ENCODE measurements at places on chromosomes 5 and 9.

- no peak for DNase-seq
Observed at GRCh38 chr5:73507062-73507461, 8.8 kb downstream of the BTF3 start.

DNA sequence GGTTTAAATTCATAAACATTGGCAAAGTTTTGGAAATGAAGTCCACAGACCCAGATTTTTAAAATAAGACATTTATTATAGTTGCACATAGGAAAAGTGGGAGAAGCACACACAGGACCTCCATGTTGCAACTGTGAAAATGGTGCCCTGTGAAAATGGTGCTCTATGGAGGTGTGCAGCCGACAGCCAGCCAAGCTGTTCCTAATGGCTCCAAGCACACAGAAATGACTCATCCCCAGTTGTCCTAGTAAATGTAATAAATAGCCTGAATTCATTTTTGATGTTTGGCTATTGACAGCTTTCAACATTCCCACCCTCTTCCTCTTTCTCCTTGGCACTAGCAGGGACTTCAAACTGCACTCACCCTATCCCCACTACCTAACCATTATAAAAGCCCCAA lies 590.9 kb downstream of the CAAP1 start:
- no peak for DNase-seq

GRCh38 chr5:132274050-132274792 lies 16.7 kb downstream of the PDLIM4 start:
- no peak for DNase-seq

- no peak for DNase-seq
Observed at GRCh38 chr5:39167141-39167971, 52.0 kb downstream of the FYB1 start.

DNA sequence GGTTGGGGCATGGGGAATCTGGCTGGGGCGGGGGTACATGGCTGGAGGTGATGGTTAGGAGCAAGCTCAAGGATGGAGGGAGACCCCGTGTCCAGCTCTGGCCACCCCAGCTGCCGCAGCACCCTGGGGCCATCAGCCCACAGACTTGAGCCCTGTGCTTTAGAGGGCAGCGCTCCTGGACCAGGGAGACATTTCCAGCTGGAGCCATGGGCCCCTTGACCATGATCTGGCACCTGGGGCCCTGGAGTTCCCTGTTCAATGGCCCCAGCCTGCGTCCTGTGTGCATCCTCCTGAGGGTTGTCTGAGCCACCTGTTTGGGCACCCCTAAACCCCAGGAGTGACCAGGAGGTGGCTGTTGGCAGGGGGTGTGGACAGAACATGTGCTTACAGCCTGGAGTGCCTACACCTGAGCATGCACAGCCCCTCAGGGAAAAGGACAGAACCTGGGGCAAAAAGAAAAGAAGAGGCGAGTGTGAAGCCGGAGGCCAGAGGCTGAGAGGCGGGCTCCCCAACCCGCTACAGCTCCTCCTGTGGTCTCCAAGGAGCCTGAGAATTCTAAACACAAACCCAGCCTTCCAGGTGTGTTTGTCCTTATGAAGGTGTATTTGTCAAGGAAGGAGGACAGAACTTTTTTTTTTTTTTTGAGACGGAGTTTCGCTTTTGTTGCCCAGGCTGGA lies 126.7 kb downstream of the C9orf50 start:
- no peak for DNase-seq

DNA sequence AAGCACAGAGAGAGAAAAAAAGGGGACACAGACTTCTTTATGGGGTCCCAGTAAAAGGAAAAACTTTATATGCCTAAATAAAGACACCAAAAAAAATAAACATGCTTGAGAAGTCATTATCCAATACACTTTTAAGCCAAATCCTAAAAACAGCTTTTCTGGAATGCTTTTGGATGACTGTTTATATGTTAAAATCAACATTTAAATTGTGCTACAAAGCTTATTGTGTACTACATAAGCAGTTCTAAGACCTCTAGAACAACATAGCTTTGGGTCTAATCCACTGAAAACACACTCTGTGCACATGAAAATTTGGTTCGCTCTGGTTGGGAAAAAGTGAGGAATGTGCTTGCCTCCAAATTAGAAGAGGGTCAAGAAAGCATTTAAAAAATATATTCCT lies 92.5 kb downstream of the EBF1 start:
- no peak for DNase-seq

DNA sequence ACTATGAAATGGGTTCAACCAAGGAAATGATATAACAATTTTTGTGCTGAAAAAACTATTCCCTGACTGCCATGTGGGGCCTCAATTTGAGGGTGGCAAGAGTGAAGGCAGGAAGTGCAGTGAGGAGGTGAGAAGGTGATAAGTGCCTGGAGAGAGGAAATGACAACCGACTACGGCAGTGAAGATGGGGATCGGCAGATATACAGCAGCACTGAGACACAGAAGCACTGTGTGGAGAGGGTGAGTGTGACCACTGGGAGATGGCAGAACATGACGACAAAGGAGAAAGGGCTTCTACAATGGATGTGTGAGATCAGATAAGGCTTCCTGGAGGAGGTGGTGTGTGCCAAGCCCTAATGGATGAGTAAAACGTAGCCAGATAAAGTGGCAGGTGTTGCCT lies 271.8 kb downstream of the TRIM32 start:
- no peak for DNase-seq

- no peak for DNase-seq
Observed at GRCh38 chr5:145776886-145777285, 58.3 kb downstream of the PRELID2 start.

GRCh38 chr5:155085282-155085989 lies 71.9 kb downstream of the KIF4B start:
- DNase-seq = no peak

DNA sequence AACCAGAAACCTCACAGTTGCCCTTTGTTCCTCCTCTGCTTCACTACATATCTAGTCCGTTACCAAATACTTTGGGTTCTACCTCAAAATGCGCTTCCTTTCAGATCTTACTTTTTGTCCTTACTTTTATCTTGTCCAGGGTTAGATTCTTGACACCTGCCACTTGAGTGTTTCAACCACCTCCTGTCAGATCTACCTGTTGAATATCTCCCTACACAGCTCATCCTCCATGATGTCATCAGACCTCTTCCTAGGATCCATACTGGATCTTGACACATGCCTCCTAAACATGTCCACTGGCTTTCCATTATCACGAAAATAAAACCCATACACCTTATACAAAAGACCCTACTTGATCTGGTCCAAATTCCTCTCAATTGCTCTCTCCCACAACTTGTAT lies 125.2 kb upstream of the SLC24A2 start:
- DNase-seq = no peak

DNA sequence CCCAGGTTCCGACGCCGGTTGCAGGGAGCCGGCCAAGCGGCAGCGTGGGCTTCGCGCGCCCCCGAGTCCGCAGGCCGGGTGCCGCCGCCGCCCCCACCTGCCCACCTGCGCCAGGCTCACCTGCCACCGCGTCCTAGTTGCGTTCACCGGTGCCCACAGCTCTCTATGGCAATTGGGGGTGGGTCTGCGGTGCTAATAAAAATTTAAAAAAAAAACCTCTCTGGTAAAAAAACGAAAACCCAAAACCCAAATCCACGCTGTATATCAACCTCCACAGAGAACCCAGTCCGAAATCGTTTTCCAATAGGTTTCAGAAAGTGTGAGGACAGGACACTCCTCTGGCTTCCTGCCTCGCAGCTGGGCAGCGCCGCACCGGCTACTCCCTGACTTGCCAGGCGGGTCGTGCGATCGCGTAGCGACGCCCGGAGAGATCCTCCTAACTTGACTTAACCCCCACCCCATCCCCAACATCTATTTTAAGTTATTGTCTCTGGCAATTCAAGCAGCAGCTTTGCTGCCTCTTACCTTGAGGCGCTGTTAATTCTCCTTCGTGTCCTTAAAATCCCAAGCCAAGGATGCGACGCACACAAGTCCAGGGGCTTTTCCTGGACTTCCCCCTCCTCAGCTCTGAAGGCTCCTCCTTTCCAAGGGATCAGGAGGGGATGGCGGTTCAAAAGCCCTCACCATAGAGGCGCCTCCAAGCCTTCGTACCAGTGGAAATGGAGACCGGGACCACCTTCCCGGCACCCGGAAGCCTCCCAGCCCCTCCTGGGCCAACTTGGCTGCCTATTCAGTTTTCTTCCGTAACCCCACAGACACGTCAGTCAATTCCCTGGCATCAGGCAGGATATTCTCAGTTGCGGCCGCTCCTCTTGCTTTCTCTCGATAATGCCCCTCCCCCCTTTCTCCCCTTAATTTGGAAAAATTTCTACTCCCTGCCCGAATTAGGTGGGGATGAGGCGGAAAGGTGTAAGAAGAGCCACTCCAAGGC lies 1639.4 kb upstream of the C9orf72 start:
- DNase-seq = no peak

- DNase-seq = no peak
Observed at GRCh38 chr9:15541872-15542271, 11.0 kb upstream of the CCDC171 start.

DNA sequence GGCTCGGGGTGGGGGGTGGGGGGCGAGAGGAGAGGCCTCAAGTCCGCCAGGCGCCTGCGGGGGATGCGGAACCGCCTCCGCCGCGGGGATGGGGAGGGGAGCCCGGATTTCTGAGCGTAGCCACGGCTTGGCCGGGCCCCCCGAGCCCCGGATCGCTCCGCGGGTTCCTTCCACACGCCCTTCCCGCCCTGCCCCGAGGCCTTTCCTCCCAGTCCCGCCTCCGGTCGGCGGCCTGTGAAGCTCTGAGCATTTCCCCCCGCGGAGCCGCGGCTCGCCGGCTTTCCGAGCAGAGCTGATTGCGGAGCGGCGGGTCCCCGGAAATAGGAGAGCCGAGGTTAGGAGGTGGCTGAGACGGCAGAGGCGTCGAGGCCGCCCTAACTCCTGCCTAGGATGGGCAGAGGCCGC lies 6.1 kb downstream of the IRX4 start:
- no peak for DNase-seq

Measured in cortex of kidney (tissue), 1 donor.